ENCODE measurements at places on chromosomes 1 and 21. TPM values are rescaled to one million over a fixed set of nuclear protein-coding genes. Genes with fewer than 3 reads are reported as not detected.

Gene GPR161
- total RNA-seq: 17.0 TPM

GRCh38 chr1:200866116-200866515 lies 6.7 kb upstream of the GPR25 start:
- no peaks in the 10 kb centered on the region for H3K27me3 ChIP-seq
- peaks cover 12% of the 10 kb centered on the region for H3K36me3 ChIP-seq
- H3K4me1 ChIP-seq: no peaks in the 10 kb centered on the region
- no peak overlapping the region for H3K27ac ChIP-seq

Gene PKLR
- not detected for total RNA-seq

Gene TCHH
- not detected for total RNA-seq

DNA sequence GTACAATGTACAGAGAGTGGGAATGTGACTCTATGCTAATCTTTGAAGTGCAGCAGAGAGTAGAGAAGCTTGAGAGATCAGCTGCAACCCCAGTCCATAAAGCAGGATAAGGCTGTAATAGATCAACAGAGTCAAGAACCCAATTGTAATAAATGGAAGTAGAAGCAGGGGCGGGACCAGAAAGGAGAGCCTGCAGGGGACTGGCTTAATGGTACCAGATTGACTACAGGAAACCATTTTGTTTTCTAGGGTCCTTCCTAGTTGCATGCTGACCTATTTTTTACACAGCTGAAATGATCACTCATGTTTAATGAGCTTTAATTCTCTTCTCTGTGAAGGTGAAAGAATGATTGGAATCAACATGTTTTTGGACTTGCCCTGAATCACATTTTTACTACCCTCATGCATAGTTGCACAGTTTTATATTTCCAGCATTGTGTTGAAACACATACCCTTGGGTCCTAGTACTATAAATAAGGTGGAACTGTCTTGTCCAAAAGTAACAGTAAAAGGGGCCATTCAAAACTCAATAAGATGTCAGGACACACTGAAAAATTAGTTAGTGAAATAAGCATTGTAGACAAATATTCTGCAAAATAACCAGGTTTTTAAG lies 69.8 kb downstream of the GPR88 start:
- no peaks in the 10 kb centered on the region for H3K27me3 ChIP-seq
- H3K27ac ChIP-seq: peak overlapping the region; percentile 52
- H3K4me1 ChIP-seq: peaks cover 50% of the 10 kb centered on the region
- peak; percentile 33 for DNase-seq

DNA sequence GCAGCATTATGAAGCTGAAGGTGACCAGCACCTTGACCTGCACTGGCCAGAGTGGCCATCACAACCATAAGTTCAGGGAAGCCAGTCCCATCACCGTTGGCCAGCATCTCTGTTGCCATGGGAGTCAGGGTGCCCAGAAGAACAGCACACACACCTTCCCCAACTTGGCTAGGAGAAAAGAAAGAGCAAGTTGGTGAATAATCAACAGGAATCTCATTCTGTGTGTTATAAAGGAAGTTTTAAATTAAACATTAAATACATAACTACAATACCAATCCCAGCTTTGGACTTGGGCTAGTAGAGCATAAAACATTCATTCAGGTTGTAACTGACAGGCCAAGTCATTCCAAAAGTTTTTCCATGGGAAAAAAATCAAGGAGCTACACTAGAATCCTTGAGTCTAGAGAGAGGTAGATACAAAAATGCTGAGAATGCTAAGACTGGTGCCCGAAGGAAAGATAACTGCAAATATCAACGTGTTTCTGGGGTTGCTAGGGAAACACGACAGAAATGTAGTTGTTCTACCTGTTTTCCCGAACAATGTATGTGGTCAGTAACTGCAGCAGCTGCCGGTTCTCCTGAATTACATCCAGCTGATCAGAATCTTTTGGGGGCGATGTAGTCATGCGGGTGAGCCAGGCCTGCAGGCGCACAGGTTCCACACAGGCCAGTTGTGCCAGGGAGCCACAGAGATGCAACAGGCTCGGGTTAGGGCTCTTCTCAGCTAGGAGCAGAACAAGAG lies 45.6 kb downstream of the UBR4 start:
- no peak overlapping the region for H3K27ac ChIP-seq
- H3K4me3 ChIP-seq: no peak overlapping the region
- DNase-seq: no peak
- no peaks in the 10 kb centered on the region for H3K27me3 ChIP-seq
- H3K4me1 ChIP-seq: no peaks in the 10 kb centered on the region

Gene INSRR
- total RNA-seq: 0.21 TPM

DNA sequence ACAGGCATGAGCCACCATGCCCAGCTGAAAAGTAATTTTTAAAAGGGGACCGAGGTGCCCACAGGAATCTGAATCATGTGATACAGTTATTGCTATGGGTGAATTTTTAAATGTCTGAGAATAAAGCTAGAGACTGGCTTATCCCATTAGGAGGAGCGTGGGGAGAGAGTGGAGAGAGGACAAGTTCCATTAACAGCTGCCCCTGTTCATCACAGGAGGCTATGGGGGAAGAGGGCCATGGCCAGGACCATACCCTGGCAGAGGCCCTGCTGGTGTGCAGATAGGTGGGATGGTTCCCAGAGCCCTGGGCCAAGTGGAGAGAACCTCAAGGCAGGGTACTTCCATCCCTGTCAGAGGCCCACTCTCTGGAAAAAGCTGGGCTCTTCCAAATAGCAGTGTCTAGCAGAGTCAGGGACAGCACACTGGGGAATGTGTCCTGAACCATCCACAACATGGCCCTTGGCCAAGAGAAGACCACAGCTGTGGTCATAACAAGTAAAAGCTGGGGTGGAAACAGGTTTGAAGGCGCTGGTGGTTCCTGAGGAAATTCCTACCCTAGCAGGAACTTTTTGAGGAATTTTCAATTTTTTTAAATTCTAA lies 13.7 kb upstream of the ZNF691 start:
- no peak overlapping the region for H3K27ac ChIP-seq
- no peak for DNase-seq
- no peaks in the 10 kb centered on the region for H3K36me3 ChIP-seq

All from cardiac muscle cell (in vitro differentiated cells and primary cell).